ENCODE measurements at places on chromosomes 1 and 21.

DNA sequence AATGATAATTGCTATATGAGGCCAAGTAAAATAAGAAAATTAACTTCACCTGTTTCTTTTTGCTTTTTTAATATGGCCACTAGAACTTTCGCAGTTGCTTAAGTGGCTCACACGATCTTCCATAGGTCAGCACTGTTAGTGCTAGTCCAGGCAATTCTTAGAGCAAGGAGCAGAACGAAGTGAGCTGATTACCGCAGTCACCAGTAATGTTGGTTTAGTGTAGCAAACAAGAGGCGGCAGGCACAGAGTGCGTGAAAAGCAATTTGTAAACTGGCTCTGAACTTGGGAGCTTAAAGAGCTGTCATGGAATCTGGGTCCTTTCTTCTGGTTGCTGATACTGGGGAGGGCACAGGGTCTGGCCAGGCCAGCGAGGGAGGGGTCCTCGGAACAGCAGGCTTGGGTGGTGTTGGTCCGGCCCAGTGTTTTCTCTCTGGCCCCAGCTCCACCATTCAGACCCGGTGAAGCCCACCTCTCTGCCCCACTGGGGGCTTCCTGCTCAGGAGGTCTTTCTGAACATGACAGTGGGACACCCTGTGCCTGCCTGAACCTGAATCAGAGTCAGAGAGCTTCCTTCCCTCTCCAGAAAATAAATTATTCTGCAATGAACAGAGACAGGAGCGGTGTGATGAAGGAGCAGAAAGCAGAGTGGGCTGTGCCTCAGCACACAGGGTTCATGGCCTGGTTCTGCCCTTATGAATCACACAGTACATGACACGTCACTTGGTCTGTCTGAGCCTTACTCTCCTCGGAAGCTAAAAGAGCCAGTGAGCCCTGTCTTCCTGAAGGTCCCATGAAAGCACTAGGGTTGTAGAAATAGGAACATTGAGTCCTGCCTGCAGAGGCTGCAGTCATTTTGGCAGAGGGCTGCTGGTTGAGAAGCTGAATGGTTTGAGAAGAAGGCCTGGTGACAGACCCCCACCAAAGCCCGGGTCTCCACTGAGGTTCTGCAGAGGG, 11.9 kb downstream of the ETS2 start:
- peak; percentile 90 for DNase-seq

GRCh38 chr21:42653231-42654061, at the start of gene PDE9A:
Gene PDE9A, plus strand, starts transcription at chr21:42653621. Its CDS starts 194 bp downstream, at chr21:42653815.
- DNase-seq: no peak

- peak; percentile 83 for DNase-seq
These were observed 699 bp downstream of the MAP3K6 start for GRCh38 chr1:27366113-27366410.

DNA sequence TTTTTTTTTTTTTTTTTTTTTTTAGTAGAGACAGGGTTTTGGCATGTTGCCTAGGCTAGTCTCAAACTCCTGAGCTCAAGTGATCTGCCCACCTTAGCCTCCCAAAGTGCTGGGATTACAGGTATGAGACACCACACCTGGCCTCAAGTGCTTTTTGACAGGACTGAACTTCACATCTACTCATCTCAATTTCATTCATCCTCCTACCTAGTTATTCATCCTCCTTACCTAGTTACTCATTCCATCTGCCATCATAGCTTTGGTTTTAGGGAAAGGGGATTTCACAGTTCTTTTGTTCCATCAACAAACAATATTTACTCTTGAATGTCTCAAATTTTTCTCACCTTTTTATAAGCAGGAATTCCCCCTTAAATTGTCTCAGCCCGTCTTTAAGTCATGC, 38.6 kb upstream of the RALGPS2 start:
- DNase-seq: no peak

DNA sequence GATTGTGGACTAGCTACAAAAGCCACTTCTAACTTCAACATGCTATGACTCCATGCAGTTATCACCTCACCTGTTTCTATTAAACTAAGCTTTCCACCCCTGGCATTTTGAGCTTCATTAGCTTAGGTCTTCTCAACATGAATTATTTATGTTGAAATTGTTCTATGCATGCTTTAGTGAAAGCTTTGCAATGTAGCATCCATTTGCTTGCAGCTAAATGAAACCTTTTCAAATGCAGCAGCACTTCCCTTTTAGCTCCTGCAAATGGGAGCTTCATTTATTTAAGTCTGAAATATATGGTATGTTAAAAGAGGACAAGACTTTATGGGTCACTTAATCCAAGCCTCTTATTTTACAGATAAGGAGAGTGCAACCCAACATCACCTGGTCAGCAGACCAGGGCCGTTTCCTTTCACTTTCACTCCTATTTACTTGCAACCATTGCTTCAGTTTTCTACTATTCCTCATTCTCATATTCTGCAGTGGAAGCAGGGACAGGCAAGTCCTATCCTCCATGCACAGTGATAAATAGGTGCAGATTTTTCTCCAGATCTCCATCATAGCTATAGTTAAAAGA, 56.4 kb upstream of the SAMSN1 start:
- DNase-seq: no peak

DNA sequence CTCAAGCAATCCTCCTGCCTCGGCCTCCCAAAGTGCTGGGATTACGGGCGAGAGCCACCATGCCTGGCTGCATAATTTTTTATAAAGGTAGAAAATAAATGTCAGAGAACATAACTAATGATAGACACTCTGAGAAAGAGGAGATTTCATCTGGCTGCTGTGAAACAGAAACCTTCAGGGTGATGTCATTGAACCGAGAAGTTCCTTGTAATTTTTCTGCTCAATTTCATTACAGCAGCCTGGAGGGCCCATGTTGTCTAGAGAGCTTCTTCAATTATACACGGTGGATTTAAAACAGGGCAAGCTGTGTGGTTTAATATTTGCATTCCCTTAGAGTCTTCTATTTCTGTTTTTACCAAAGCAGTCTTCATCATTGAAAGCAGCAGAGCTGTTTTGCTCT, 64.3 kb upstream of the MORC3 start:
- no peak for DNase-seq

- no peak for DNase-seq
These were observed 275.5 kb upstream of the PRMT6 start for GRCh38 chr1:106780806-106781569.
